ENCODE measurements at places on chromosomes 2 and 18.

DNA sequence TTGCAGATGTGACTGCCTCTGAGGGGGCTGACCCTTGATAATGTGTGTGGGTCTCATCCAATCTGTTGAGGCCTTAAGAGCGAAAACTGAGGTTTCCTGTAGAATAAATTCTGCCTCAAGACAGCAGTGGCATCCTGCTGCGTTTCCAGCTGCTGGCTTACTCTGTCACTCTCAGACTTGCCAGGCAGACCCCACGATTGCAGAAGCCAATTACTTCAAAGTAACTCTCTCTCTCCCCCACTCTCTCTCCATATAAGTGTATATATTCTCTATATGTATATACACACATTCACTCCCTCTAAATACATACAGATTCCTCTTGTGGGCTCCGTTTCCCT lies 152.5 kb upstream of the ALKAL2 start:
- no peak for DNase-seq

DNA sequence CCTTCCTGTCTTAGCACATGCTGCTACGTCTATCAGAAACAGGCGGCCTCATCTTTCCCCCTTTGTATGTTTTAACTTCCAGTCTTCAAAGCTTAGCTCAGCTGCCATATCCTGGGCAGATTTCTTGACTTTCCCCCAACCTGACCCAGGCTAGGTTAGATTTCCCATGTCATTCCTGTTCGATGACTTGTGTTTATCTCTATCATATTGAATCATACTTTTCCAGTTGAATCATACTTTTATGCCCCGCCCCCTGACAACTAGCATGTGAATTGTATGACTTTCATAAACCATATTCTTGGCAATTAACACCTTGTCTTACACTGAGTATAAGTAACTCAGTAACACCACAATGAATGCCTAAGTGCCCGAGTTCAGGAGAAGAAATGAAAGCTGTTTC lies 128.3 kb downstream of the CYRIA start:
- no peak for DNase-seq

GRCh38 chr2:45178854-45179253 lies 169.6 kb upstream of the SIX2 start:
- DNase-seq, result no peak

GRCh38 chr2:206982360-206982955 lies 43.1 kb downstream of the CPO start:
- DNase-seq, result no peak

GRCh38 chr18:79399275-79400081 lies 3.7 kb downstream of the NFATC1 start:
- DNase-seq, result no peak

DNA sequence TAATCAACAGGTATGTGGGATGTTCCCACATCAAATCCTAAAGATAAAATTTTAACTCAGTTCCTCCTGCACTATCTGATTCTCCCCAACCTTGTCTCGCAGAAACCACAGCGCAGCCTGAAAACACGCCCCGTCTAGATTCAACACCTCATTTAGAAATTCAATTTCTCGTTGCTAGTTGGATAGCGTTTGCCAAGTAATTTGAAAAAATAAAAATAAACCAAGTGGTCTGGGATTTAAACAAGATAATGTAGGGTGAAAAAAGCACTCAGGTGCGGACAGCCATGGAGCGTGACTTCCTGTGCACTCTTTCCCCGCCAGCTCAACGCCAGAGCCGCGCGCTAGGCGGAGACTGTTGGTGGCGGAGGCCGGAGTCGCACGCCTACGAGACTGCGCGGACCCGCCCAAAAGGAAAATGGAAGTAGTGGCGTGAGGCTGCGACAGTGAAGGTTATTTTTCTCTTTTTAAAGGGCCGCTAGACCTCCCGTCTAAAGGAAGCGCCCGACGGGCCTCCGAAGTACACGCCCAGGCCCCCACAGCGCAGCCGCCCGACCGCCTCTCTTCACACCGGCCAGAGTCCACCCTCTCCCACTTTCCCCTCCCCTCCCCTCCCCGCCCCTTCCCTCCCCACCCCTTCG lies 615 bp upstream of the CCNT2 start:
- DNase-seq, result no peak

GRCh38 chr2:30351116-30351515 lies 95.9 kb upstream of the LCLAT1 start:
- no peak for DNase-seq

- DNase-seq, result peak; percentile 93
These were observed 25.3 kb upstream of the NOTO start for GRCh38 chr2:73176881-73177644.

DNA sequence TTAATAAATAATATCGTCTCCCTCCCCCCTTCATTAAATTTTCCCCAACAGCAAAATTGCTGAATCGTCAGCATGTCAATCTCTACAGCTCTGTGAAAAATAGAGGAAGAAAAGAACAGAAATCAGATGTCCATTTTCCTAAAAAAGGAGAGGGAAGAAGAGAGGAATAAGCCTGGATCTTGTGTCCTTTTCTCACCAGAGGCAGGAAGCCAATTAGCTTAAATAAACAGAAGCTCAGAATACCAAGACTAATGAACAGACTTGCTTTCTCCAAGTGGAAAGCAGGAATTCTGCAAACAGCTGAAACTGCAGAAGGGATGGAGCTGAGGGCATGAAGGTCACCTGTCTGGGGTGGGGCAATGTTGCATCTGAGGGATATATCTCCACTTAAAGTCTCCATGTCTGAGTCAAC lies 265.7 kb downstream of the CCDC85A start:
- no peak for DNase-seq

DNA sequence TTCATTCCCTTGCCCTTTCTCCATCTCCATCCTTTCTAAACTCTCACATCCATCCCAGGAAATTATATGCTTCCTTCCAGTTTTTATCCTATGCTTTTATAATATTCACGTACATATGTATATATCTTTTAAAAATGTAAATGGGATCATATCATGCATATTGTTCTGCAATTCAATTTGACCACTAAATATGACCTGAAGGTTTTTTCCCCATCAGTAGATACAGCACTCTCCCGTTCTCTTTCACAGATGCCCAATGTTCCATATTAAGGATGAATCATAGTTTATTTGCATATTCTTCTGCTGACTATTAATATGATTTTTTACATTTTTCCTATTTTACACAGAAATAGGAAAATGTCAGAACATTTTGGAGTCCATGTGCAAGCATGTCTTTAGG lies 213.3 kb upstream of the PARD3B start:
- DNase-seq, result no peak

DNA sequence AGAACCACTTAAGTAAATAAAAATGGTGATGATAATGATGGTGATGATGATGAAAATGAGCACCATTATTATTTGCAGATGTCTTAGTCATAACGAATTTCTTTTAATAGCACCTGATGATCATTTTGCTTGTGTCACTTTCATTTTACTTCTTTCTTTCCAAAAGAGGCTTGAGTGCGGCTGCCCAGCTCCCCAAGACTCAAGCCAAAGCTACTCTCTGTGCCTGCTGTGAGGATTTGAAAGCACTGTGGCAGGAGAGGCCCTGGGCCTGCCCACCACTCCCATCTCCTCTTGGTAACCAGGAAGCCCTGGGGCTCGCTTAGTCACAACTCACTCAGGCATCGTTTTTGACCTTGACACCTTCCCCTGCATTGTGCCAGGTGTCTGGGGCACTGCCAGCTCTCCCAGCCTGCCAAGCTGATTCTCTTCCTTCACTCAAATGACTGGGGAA lies 41.2 kb downstream of the RPL37A start:
- no peak for DNase-seq

- no peak for DNase-seq
These were observed 29.9 kb upstream of the ALKAL2 start for GRCh38 chr2:317501-318424.

GRCh38 chr2:43648994-43649701 lies 12.1 kb downstream of the PLEKHH2 start:
- no peak for DNase-seq

- DNase-seq, result no peak
These were observed 82.6 kb downstream of the ASB1 start for GRCh38 chr2:238509151-238509835.

- no peak for DNase-seq
These were observed 14.6 kb upstream of the DNAJC27 start for GRCh38 chr2:24986372-24986771.

GRCh38 chr18:78138983-78139496 lies 840.6 kb upstream of the SALL3 start:
- no peak for DNase-seq

GRCh38 chr2:172944022-172944793 lies 131.4 kb upstream of the MAP3K20 start:
- DNase-seq, result no peak

GRCh38 chr2:238105506-238106338 lies 5.6 kb downstream of the ESPNL start:
- no peak for DNase-seq

DNA sequence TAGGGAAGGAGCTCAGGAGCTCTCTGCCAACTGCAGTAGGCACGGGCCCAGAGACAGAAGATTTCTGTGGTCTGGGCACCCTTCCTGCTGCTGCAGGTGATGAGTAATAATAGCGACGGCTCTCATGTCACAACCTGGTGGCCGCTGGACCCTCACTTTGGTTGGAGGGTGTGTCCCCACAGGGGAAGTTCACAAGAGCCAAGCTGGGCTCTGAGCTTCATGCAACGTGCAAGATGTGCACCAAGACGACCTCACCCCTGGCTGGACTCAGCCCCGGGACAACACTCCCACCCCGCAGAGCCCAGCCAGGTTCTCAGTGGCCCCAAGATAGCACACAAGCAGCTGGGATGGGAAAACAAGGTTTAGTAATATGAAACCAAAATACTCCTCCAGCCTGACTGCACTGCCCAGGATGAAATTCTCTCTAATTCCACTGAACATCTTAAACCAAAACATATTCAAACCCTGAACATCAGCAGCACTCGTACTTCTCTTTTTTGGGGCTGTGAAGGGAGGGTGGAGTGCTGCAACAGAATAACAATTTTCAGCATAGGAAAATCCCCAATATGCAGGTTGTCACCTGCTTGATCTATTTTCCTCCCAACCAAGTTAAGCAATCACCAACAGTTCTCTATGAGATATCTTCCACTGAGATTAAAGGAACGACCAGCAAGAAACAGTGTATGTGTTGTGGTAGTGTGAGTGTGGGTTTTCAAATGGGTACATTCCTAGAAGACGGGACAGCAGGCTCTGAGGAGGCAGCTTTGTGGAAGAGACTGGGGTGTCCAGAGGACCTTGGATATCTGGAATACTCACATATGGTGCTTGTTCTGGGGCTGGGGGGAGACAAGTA lies 26.5 kb downstream of the BCL2 start:
- no peak for DNase-seq

DNA sequence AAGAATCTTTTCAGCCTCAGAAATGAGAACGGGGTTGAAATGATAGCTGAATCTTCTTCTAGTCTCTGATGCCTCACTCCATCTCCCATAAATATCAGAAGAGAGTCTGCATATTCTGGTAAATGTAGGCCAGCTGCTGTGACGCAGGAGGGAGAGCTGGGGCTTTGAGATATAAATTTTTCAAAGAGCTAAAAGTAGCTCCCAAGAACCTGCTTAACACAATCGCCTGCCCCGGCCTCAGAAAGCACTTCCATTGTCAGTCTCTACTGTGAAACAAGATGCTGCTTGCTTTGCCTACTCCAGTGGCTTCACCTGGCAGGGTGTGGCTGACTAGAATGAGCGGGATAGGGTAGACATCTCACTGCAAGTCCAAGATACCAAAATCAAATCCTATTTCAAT lies 105.0 kb upstream of the CCDC150 start:
- no peak for DNase-seq

DNA sequence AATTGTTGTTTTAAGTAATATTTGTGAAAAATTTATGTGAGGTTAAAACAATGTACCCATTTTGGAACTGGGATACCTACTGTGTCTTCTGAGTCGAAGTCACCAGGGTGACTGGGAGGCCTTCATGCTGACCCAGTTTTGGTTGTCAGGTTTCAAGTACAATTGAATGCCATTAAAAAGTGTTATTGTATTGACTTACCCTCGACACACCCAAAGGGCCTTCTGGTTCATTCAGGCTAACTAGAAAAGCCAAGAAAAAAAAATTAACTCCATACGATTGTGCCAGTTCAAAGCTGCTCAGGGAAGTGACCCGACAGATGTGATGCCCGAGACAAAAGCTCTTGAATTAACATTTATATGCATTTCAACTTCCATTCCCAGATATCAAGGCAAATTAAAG lies 190.0 kb downstream of the ST6GAL2 start:
- no peak for DNase-seq

GRCh38 chr2:65605058-65605742 lies 172.8 kb upstream of the SPRED2 start:
- no peak for DNase-seq

DNA sequence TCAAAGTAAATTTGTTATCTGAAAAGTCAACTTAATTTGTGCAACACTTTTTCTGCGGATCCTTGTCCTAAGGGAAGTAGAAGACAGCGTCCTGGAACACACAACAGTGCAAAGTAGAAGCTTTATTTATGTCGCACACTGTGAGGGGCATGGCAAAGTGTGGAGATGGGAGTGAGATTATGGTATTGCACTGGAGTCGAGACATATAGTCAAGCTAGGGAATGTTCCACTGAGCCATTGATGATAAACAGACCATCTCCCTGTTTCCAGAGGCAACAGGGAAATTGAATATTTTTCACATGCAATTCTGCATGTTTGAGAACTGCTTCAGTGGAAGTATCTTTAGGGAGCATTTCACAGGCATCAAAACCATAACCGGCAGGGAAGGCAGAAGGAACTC lies 46.2 kb downstream of the LRRTM1 start:
- DNase-seq, result no peak

DNA sequence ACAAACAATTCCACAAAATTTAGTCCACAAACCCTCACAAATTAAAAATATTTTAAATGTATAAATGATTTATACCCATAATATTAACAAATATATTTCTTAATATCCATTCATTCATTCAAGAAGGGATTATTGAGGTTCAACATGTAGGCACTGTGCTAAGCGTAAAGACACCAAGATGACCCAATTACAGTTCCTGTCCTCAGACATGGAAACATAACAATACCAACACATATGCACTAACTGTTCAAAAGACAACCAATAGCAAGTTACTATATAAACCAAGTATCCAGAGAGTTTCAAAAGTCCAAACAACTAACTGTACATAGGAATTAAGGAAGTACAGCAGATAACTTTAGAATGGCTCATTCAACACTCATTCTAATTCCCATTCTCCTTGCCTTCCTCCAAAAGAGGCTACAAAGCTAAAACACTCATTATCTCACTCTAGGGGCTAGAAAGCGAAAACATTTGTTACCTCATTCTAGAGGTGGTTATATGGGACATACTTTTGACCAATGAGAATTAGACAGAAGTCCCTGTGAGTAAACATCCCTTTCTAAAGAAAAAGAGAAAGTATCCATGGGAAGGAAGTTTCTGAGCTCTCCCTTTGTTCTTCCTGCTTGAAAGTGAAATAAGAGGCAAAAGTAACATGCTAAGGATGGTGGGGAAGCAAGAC lies 292.4 kb downstream of the ZEB2 start:
- no peak for DNase-seq

- DNase-seq, result no peak
These were observed 250.5 kb downstream of the GLI2 start for GRCh38 chr2:120985997-120986651.

Measured in D721Med (cell line).